Mesangial cell (primary cell): ENCODE measurements at places on chromosomes 1 and 21. TPM values are rescaled to one million over a fixed set of nuclear protein-coding genes. Genes with fewer than 3 reads are reported as not detected.

Gene RGS5
- total RNA-seq = 1.3 and 2.1 TPM in 2 replicates

Gene FAM72B
- 1.6 and 4.1 TPM in 2 replicates for total RNA-seq

Gene TFF1
- total RNA-seq = 0.49 TPM in 1 of 2 replicates, not detected in the other

Gene PEAR1
- 18.0 and 26.7 TPM in 2 replicates for total RNA-seq

Gene DCDC2B
- not detected in 2 replicates for total RNA-seq

Gene FGGY
- total RNA-seq = 7.7 and 14.2 TPM in 2 replicates

Gene RAB3B
- total RNA-seq = 41.2 and 64.4 TPM in 2 replicates

Gene POFUT2
- total RNA-seq = 22.2 and 31.7 TPM in 2 replicates

Gene MYOM3
- 3.6 and 7.0 TPM in 2 replicates for total RNA-seq

Gene KHDC4
- 16.3 and 23.2 TPM in 2 replicates for total RNA-seq

Gene SDC3
- 52.0 and 72.0 TPM in 2 replicates for total RNA-seq

Gene ATP6V1G3
- not detected in 2 replicates for total RNA-seq

Gene CYP4A11
- total RNA-seq = not detected in 2 replicates

Gene SMIM11
- total RNA-seq = 6.3 and 10.8 TPM in 2 replicates

Gene NTMT2
- total RNA-seq = not detected in 2 replicates

Gene ADAMTS1
- 28.4 and 39.4 TPM in 2 replicates for total RNA-seq

Gene CSMD2
- total RNA-seq = 0.13 and 0.16 TPM in 2 replicates

Gene HUNK
- 0.13 and 0.16 TPM in 2 replicates for total RNA-seq

Gene GNAT2
- total RNA-seq = 0.16 TPM in 1 of 2 replicates, not detected in the other

Gene ZNF593OS
- 0.13 TPM in 1 of 2 replicates, not detected in the other for total RNA-seq

Gene SPAG17
- under 0.01 and 0.25 TPM in 2 replicates for total RNA-seq

Gene ACP6
- total RNA-seq = 7.8 and 10.1 TPM in 2 replicates

Gene RPTN
- not detected in 2 replicates for total RNA-seq

Gene COL6A1
- total RNA-seq = 269 and 447 TPM in 2 replicates

Gene C1QB
- total RNA-seq = not detected in 2 replicates

Gene PTPRC
- total RNA-seq = not detected in 2 replicates

Gene CFAP107
- not detected in 2 replicates for total RNA-seq

Gene KRTAP19-3
- total RNA-seq = not detected in 2 replicates

Gene S100A8
- total RNA-seq = not detected in 2 replicates

Gene TMEM50B
- 12.3 and 13.4 TPM in 2 replicates for total RNA-seq

Gene IL20
- not detected in 2 replicates for total RNA-seq

Gene HSD3B2
- not detected in 2 replicates for total RNA-seq

Gene TMEM269
- total RNA-seq = 0.25 TPM in 1 of 2 replicates, not detected in the other
